ENCODE measurements at places on chromosomes 11 and 22.

- DNase-seq = no peak
Measured at GRCh38 chr11:44258839-44259420, 51.0 kb downstream of the ALX4 start.

DNA sequence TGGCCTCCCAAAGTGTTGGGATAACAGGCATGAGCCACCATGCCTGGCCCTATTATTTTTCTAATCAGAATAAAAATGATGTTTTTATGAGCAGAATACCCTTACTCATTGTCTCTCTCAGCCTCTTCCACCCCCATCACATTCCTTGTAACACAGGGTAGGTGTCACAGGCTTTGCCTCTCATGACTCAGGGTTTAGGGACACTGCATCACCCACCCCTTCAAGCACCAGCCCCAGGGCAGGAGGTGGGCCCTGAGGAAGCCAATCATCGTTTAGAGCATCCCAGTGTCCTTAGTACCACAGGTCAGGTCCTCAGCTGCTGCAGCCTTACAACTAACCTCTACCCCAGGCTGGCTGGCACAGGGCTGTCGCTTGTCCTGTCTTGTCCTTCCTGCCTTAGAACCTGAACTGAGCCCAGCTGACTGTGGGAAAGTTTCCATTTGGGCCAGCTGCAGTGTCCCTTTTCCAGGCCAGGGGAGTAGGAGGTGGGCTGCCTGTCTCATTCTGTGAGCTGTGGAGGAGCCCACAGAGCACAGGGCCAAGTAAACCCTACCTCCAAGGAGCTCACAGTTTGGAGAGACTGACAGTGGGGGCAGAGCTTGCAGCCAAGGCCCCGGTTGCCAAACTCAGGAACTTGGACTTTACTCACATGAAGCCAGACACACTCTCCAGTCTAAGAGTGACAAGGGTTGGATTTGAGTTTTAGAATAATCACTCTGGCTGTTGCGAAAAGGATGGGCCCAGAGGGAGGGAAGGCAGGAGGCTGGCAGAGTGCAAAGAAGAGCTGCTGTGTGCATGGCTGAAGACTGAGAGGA is 19.5 kb upstream of the UVRAG start:
- no peak for DNase-seq

DNA sequence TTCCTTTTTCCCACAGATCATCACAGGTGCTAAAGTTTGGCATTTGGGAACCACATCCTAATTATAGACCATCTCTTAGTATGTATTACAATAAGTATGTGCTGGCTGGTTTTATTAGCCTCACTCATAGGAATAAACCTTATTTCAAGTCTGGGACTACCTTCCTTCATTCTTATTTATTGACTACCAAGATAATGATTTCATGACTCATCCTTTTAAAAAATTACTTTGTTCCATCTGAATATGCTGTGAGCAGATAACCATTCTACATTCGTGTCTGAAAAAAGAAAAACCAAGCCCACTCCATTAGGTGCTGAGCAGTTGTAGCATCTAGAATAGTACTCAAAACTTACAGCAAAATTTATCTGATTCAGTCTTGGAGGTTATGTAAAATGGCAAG is 12.3 kb downstream of the TNRC6B start:
- DNase-seq = no peak

- no peak for DNase-seq
Measured at GRCh38 chr11:623999-624704, 603 bp downstream of the CDHR5 start.

DNA sequence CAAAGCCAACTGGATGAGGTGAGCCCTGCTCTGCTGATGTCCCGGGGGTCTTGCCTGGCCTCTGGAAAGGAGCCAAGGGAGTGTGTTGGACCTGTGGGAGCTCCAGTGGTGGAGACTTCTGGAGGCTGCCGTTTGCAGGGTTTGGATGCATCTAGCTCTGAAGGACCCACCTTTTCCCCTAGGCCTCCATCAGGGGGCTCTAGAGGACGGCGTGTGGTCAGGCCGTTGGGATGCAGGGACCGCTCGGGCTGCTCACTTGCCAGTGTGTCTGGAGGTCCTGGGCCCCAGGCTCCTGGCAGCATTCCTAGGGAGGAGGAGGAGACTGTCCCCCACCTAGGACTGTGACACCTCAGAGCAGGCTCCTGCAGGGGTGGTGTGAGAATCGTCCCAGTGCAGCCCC is 58.3 kb downstream of the PRDM11 start:
- no peak for DNase-seq

DNA sequence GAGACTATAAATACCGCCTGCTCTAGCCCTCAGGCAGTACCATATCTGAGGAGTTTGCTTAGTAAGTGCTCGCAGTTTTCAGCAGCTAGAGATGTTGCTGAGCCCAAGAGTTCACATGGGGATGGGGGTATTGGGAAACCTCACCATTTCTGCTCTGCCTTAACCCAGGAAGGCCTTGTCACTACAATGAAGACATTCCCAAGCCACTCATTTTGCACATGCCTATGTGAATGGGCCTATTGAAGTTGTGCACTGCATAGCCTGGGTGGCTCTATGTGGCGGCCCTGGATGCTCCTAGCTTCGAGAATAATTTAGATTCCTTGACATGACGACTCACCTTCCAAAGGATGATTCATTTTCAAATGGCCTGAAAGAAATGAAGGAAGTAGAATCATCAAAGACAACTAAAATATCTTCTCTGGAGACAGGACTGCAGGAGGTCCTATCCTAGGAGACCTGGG is 163.4 kb downstream of the ADAMTS15 start:
- no peak for DNase-seq

GRCh38 chr11:19728436-19728835 is 15.8 kb downstream of the NAV2 start:
- DNase-seq = no peak

- no peak for DNase-seq
Measured at GRCh38 chr11:130771708-130772107, 144.6 kb downstream of the SNX19 start.

DNA sequence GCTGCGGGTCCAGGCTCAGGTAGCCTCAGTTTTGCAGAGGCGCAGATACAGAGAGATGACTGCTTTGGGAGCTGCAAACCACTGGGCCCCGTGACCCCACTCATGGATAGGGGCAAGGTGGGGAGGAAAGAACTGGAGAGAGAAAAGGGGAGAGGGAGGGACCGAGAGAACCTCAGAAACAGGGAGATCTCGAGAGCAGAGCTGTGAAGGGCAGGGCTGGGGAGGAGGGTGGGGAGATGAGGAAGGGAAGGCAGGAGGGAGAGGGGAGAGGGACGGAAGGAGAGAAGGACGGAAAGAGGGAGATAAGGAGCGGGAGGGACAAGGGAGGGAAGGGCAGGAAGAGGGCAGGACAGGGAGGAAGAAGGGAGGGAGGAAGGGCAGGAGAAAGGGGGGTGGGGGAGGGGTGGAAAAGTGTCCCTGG is 46.3 kb downstream of the IGLL1 start:
- DNase-seq = no peak

DNA sequence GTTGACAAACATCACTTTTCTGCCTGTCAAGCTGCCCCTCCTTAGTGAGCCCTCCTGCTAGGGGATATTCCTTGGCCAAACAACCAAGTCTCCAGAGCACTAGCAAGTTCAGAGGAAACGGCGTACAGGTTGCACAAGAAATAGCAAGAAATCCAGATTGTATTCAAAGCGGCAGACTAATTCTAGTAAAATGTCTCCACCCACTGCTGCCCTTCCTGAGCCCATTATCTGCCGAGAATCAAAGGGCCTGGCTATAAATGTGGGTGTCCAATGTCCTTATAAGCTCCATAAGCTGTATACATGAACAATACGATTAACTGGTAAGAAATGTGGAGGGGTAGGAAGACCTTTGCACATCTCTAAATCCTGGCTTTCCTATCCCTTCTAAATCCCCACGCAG is 44.0 kb upstream of the AKIP1 start:
- DNase-seq = no peak

DNA sequence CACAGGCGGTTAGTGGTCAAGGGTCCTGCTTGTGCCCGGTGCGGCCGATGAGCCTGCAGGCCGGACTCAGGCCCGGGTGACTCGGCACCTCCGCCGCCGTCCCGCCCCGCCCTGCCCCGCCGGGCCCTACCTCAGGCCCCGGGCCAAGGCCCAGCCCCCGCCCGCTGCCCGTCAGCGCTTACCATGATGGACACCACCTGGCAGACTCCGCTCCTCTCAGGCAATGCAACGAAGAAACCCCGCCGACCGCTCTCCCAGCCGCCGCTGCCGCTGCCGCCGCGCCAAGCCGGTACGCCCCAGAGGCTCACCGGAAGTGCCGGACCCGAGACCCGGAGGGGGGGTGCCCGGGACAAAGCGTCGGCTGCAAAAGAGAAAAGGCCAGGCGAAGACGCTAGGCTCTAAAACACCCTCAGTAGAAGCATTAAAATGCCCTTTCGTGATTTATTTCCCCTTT is at the start of gene UFD1:
Gene UFD1 (minus strand): TSS at position 293 of the 454 bp plus-strand sequence. CDS start 108 bp downstream, at position 185.
- DNase-seq = peak; percentile 88

Data from activated CD8-positive, alpha-beta memory T cell treated with anti-CD3 and anti-CD28 coated beads, Interleukin-2, amount 10 ng/mL, durations not matched to agents 7 days and 5 days (primary cell).